GM18507 (cell line): ENCODE measurements at places on chromosomes 3 and 15.

- DNase-seq, result no peak
Observed at GRCh38 chr3:73493543-73494308, 131.0 kb downstream of the PDZRN3 start.

DNA sequence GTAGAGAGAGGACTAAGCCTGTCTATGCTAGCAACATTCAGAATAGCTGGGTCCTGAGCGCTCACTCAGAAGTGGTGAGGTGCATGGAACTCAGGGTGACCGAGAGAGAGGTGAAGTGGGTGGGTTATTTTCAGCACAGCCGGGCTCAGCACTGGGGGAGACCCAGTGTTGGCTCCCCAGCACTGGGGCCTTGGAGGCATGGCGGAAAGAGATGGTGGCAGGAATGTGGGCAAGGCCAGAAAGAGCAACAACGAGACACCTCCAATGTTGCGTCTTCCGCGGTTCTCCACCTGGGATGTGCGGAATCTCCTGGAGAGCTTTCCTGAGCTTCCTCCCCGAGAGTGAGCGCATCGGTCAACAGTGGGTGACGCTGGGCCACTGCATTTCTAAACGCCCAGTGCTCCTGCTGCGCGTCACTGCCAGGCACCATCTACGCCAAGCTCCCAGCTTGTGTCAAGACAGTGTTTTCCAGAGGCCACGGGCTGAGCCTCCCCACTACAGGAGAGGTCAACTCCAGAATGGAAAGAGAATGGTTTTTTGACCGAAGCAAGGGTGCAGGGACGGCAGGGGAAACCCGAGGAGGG lies 148.4 kb downstream of the ADAMTS17 start:
- DNase-seq, result no peak

- DNase-seq, result no peak
Observed at GRCh38 chr3:177778633-177779032, 581.4 kb upstream of the TBL1XR1 start.

DNA sequence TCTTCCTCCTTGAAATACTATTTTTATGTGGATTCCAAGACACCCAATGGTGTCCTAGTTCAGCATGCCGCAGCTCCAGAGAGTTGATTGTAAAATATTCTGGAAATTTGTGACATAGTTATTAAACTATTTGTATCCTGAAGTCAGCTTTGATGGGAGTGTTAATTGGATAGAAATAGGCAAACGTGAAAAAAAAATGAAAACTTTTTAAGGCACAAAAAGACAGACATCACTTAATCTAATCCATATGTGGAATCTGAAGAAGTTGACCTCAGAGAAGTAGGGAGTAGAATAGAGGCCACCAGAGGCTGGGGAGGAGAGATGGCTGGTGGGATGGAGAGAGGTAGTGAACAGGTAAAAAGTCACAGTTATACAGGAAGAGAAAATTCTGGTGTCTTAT lies 704.2 kb downstream of the ROBO1 start:
- DNase-seq, result no peak
